GM18507 (cell line): ENCODE measurements at places on chromosomes 7 and 10.

- DNase-seq, result no peak
Observed at GRCh38 chr7:96614154-96614867, 95.3 kb downstream of the SEM1 start.

DNA sequence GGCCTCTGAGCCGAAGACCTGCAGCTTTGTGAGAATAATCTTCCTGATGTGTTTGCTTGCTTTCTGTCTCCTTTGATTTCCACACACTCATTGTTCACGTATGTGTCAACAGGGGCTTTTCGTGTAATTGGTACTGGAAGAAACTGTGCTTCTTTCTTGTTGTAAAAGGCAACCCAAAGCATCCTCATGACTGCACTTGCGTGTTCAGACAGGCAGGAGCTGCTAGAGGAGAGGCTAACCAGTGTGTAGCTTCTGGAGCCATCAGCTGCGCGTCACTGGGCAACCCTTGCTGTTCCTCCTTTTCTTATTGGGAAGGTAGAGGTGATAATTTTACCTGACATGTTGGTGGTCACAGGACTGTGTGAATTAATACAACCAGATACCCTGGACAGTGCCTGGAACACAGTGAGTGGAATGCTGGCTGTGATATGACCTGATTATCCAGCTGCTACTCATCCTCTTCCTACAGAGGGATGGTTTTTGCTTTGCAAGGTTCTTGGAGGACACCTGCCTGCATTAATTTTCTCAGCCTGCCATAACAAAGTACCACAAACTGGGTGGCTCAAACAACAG is 213.0 kb downstream of the ABCA13 start:
- DNase-seq, result no peak

- no peak for DNase-seq
Observed at GRCh38 chr10:13871776-13872175, 285.0 kb downstream of the PRPF18 start.

DNA sequence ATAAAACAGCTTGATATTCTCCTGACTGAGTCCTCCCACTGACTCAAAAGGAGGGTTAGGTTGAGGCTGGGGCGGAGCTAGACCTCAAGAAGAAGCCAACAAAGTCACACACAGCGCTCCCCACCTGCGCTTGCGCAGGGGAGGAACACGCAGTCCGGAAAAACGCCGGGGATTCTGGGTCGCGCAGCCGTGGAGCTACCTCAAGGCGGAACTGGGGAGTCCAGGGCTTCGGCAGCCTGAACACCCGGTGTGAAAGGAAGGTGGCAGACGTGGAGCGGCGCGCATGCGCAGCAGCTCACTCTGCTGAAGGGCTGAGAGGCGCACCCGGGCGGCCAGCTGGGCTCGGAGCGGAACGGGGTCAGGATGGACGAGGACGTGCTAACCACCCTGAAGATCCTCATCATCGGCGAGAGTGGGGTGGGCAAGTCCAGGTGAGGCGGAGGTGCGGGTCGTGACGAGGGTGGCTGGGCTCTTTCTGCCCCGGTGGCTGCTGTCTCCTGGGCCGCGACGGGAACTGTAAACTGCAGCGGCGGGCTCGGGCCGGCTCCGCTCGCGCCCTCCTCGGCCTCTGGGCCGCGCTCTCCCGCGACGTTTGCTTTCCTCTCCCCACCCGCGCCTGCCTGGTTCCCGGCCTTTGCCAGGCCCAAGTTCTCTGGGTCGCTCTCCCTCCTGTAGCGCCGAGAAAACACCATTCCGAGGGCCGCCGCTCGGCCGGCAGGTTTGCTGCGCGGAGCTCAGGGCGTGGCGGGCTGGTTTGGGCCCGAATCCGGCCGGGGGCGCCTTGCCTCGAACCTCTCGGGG is at the start of gene RAB18:
RAB18 (plus strand) TSS at position 298 of the 801 bp plus-strand sequence; CDS start at position 364, 66 bp downstream.
- DNase-seq, result peak; percentile 93

DNA sequence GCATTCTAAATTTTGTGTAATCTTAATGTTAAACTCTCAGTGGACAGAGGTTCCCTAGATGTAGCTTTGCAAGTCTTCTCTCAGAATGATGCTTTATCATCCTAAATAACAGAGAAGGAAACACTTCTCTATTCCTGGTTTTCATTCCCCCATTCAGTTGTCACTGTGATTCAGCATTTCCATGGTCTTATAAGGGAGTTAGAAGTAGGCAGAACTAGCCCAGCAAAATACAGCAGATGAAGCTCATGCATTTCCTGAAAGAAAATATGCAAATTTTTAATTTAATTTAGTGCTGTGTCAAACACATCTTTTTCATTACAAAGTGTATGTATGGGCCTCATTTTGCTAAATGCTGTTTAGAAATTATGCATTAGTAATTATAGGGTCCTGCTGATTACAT is 70.1 kb downstream of the ITPRID1 start:
- no peak for DNase-seq

DNA sequence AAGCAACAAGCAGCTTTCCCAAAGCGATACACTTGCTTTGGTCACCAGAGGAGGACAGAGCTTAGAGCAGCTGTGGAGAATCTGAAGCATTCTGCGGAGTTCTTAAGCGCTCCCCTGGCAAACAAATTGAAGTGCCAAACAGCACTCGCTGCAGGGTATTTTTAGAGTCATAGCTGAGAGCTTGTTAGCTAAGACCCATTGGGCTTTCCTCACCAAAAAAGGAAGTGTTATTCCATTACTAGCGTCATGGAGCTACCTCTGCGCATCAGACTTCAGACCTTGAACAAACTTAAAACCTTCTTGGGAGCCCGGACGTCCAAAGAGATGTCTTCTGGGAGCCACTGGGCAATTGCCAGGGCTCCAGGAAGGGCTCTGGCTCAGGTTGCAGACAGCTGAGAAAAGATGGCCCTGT is 23.2 kb upstream of the BMPR1A start:
- no peak for DNase-seq
